GM12865 (cell line): ENCODE measurements at places on chromosomes 12 and 14.

- no peak for DNase-seq
Observed at GRCh38 chr12:68354977-68355541, 22.9 kb upstream of the MDM1 start.

GRCh38 chr12:105986779-105987684 lies 151.7 kb downstream of the NUAK1 start:
- peak; percentile 8 for DNase-seq

DNA sequence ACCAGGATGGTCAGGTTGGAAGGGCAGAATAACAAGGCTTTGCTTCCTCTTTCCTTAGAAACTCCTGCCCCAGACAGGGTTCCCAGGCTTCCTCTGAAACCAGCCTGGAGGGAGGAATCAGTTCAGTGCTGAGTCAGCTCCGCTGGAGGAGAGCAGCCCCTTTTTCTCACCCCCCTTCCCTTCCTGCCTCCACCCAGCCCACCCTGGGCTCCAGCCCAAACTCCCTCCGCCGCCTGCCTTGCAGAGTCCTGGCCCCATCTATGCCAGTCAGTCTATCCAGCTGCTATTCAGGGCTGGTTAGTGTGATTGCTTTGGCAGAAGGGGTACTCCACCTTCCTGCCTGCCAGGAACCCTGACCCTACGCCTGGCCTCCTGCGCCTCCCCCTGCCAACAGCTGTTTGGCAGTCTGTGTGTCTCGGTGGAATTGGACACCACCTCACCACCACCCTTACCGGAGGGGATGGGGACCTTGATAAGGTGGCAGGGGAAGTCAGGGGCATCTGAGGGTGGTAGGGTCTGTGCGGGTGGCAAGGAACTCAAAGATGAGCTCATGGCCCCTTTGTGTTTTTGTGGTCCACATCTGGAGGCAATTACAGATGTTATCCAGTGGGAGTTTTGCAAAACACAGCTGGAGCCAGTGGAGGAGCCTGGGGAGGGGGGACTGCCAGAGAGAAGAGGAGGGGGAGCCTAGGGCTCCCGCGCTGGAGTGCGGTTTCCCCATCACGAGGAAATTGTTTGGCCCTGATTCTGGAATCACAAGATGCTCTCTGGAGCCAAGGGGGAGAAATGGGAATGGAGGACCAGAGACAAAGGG lies 12.2 kb downstream of the MMP14 start:
- DNase-seq, result no peak

DNA sequence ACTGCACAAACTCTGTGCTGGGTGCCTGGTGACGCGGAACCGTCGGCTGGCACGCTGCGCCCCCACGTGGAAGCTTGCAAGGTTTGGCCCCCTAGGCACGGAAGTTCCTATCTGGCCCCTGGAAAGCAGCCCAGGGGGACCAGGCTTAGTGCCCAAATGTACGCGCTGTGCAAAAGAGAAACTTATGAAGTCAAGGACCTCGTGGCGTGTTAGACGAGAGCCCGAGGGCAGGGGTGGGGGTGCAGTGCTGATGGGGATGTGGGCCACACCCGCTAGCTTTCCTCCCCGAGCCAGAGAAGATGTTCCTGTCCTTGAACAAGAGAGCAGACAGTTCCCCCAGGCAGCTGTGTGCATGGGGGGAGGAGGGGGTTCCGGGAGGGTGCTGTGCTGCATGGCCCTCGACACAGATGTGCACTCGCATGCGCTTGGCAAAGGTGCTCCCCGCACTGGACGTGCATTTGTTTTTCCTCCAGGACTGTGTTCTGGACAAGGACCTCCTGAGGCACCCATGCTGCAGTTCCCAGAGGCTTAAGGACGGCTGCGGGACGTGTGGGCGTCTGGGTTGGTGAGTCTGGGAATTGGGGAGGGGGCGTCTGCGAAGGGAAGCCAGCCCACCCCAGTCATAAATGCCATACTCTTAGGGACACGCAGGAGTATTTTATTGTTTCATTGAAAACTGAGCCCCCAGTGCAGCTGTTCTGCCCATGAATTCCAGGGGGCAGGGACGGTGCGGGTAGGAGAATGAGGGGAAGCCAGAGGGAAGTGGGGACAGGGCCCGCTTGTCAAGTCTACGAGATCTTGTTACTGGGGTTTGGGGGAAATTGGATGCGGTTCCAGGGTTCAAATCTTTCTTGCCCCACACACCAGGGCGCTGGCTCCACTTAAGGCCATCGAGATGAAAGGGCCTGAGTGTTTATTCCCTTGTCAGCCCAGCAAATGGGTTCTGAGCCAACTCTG lies 80.0 kb downstream of the NTF3 start:
- DNase-seq, result peak; percentile 15

- DNase-seq, result peak; percentile 60
Observed at GRCh38 chr14:59939828-59940227, 19.9 kb downstream of the LRRC9 start.

DNA sequence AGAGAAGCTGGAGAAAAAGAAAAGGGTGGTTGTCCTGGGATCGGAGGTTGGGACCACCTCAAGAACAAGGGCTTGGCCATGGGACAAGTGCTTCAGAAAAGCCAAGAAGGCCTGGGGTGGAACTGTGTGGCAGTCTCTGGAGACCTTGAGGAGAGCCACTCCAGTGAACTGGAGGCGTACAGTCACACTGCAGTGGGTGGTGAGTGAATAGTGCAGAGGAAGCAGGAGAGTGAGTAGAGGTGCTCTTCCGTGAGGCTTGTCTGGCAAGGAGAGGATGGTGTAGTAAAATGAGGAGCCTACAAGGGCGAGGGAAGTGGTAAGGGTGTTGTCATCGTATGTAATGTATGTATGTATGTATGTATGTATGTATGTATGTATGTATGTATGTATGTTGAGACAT lies 20.9 kb downstream of the RASSF3 start:
- DNase-seq, result no peak

DNA sequence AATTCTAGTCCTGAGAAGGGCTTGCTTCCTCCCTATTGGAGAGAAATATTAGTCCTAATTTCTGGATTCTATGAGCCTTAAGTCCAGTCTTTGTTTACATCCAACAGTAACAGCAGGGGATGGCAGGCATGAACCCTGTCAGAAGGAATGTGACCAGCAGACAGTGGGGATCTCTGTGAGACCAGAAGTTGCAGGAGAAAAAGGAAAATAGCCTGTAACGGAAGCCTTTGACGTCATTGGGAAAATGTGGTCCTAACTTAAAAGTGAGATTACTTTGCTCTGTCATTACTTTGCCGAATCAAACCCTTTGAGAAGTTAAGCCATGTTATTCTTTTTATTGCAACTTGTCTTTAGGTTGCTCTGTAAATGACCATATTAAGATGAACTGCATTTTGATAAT lies 218.2 kb upstream of the PRICKLE1 start:
- DNase-seq, result no peak

GRCh38 chr12:107818984-107819383 lies 44.5 kb downstream of the ASCL4 start:
- no peak for DNase-seq

DNA sequence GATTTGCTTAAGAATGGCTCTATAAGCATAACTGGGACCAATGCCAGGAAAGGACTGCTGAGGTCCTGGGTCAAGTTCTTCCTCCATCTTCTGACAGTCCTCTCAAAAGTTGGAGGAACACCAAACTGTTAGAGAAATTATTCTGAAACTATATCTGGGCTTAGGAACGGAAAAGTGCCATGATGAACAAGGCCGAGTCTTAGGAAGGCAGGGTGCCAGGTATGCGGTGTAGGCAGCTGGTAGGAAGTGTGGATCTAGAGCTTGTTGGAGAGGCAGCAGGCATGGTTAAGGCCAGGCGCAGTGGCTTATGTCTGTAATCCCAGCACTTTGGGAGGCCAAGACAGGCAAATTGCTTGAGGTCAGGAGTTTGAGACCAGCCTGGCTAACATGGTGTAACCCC lies 7.7 kb downstream of the GNPTAB start:
- DNase-seq, result no peak

DNA sequence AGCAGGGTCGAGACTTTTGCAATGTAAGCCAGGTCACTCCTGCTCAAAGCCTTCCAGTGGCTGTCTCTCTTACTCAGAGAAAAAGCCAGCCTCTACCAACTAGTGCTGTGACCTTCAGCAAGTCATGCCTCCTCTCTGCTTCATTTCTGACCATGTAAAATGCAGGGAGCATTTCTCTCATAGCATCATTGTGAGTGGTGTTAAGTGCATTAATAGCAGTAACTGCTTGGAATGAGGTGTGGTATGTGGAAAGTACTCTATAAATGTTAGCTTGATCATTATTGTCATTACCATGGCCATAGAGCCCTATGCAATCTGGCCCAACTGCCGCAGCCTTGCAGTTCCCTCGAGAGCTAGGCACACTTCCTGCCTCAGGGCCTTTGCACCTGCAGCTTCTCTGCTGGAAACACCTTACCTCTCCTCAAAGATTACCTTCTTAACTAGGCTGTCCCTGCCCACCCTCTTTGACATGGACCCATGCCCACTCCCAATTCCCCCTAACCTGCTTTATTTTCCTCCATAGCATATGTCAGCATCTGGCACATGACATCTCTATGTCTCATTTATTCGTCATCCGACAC lies 10.9 kb downstream of the PLEKHD1 start:
- DNase-seq, result no peak

DNA sequence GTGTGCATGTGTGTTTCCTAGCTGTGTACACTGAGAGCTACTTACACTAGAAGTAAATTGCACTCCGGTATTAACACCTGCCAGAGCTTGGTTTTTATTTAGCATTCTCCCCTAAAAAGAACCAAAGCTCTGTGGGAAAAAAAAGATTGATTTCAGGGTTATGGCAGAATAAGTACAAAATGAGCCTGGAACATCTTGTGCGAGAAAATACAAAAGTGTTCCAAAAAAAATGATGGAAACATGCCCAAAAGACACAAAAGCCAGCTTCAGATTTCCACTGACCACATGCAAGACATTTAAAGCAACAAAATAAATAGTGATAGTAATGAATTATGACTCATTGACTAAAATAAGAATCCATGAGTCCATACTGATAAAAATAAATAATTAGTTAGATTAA lies 188.3 kb downstream of the GXYLT1 start:
- no peak for DNase-seq

DNA sequence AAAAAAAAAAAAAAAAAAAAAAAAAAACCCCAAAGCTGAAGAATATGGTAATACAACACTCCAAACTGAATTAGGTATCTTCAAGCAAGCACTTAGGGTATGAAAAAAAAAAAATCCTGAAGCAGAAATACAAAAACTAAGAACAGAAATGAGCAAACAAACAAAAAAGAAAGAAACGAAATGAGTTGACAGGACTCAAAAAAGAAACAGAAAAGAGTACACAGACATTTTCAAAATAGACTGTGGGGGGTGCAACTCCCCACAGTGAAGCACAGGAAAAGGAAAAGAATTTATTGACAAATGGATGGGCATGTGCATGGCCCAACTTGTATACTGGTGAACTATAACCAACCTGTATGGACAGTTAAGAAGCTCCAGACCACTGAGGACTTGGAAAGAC lies 24.6 kb downstream of the RPS6KA5 start:
- peak; percentile 63 for DNase-seq

DNA sequence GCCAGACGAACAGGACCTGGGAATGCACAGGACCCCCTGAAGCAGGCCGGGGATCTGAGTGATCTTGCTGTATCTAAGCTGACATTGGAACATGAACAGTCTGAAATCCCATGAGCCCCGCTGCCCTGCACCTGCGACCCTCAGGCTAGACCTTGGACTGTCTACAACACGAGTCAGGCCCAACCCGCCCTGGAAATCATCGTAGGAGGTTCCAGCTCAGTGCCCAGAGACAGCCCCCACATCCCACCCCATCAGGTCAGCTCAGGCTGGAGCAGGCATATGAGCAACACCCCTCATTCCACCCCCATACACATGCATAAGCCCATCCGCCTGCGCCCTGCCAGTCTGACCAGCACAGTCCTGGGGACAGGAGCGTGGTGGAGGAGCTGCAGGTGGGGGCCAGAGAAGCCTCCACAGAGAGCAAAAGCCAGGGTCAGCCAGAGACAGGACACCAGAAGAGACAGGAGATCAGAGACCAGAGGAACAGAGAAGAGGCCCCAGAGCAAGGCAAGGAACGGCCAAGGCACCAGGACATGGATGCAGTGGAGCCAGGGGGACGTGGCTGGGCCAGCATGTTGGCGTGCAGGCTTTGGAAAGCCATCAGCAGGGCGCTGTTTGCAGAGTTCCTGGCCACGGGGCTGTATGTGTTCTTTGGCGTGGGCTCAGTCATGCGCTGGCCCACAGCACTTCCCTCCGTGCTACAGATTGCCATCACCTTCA lies at the start of gene AQP6:
Gene AQP6 (plus strand): TSS at position 307 of the 720 bp plus-strand sequence. CDS start 227 bp downstream, at position 534.
- no peak for DNase-seq

- DNase-seq, result no peak
Observed at GRCh38 chr12:27981874-27982273, 9.3 kb upstream of the PTHLH start.
